ENCODE measurements at places on chromosomes 7 and 10. TPM values are rescaled to one million over a fixed set of nuclear protein-coding genes. Genes with fewer than 3 reads are reported as not detected.
A peak's percentile ranks its signal among the peaks of the same experiment; 100 is the strongest.

The CHST15 gene
- 16.5 TPM for total RNA-seq

The DGKI gene
- total RNA-seq, result 1.5 TPM

The SLC35G1 gene
- 3.2 TPM for total RNA-seq

GRCh38 chr10:80158126-80158525 is 25.6 kb downstream of the PLAC9 start:
- no peak for DNase-seq

GRCh38 chr10:89235073-89235798 is 16.3 kb downstream of the LIPA start:
- DNase-seq, result no peak

The NODAL gene
- total RNA-seq, result not detected

DNA sequence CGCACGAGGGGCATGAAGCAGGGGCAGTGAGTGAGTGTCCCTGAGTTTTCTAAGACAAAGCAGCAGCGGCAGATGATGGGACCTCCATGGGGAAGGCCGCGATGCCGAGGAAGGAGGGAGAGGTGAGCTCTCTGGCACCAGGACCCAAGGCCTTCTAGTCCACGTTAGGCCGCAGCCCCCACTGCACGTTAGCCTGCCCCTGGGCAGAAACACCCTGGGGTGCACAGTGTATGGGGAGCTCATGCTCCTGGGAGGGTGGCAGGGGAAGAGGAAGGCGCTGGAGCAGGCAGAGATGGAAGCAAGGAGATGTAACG is 97.3 kb upstream of the IKZF1 start:
- DNase-seq, result no peak

GRCh38 chr7:74388880-74389415 is 64.8 kb upstream of the GTF2IRD1 start:
- no peak for DNase-seq

DNA sequence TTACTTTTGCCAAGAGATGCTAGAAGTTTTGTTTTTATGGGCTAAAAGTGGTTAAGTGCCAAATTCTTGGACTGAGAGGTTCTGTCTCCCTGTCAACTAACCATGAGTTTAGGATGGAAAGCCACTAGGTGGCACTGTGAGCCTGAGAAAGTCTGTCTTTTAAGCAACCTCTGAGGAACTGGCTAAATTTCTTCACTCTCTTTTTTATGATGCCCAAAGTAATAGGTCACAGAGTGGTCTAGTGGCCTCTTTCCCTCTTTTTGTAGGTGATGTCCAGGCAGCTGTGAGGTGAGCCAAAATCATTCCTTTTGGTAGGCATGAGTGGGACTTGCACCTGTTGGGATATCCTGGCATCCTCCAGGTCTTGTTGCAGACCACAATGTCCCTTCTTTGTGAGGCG is 56.8 kb downstream of the SND1 start:
- peak; percentile 66 for DNase-seq

Data from skin of body (tissue), 3 donors.